Kidney (tissue), 22 donors: ENCODE measurements at places on chromosomes 7 and 10.

DNA sequence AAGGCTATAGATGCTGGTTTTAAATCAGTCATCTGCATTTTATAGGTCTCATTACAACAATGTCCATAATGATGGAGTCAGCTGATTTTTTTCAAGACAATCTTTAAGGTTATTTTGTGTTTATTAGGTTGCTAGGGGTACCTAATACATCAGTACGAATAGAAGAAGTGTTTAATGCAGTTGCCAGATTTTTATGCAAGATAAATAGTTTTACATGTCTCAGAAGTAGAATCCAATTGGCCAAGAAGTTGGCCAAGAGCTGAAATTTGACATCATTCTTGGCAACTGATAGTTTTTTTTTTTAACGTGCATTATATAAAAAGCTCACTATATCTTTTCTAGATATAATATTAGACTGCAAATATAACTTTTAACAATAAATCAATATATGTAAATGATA, 208.5 kb downstream of the TRIL start:
- DNase-seq = no peak

DNA sequence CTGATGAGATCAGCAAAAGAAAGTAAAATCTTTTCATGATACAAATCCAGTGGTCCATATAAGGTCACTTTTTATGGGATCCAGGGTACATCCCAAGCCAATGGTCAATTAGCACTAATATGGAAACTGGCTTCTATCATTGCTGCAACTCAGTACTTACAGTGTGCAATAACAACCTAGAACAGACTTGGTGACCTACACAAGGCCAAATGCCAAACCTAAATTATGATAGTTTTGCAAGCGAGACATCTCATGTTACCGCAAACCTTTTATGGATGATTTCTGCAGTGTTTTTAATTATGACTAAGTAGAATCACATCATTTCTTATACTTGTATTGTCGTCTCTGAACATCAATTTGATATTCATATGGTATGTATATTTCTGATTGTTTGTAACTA, 583.5 kb upstream of the SEMA3D start:
- no peak for DNase-seq

GRCh38 chr7:3232228-3232627, 68.8 kb upstream of the SDK1 start:
- no peak for DNase-seq

GRCh38 chr10:19958787-19959186, 142.6 kb downstream of the PLXDC2 start:
- no peak for DNase-seq

GRCh38 chr7:26937939-26938623, 73.7 kb upstream of the SKAP2 start:
- no peak for DNase-seq

DNA sequence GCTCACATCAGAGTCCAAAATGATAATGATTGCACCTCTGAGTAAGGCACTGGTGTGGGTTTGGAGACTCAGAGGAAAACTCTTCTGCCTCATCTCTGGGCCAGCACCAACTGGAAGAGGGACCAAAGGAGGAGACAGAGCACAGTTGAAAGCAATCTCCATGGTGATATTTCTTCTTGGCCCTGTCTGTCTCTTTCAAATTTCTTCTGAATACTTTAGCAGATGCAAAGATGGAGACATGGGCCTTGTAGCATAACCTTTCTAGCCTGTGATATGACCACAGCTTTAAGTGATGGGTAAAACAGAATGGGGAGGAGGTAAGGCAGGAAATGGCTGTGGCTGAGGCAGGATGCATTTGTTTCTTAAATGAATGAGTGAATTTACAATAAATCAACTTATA, 12.2 kb upstream of the GIMAP7 start:
- DNase-seq = no peak

DNA sequence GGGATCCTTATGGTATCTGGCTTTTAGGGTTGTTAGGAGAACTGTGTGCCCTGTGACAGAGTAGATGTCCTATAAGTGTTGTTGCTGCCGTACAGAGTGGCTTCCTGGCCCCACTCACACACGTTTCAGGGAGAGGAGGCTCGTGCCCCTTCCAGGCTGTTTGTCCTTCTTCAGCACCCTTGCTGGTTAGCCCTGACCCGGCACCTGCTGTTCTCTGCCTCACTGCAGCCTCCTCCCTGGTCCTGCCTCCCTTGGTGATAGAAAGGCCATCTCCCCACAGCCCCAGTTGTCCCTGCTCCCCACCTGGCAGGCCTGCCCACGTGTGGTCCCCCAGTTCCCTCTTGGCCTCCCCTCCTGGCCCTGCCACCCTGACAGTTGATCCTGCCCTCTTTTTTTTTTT, 2.3 kb downstream of the CLIP2 start:
- DNase-seq = no peak

DNA sequence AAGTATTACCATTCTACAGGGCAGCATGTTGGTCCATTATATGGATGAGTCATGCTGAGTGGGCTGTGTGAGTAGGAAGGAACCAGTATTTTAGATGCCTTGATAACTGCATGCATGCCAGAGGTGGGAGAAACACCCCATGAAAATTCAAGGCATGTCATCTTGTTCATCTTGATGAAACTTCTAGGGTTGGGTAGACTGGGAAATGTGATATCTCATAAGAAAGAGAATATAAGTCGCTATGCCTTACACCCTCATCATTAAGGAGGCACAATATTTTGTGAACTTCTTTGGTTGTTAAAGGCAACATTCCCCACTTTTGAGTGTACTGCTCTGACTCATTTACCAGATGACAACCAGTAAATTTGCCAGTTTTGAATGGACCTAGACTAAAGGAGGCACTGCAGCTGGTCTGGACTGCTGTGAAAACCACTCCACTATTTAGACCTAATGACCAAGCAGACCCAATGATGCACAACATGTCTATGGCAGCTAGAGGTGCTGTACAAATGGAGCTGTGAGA, 48.0 kb downstream of the ZNF365 start:
- DNase-seq = no peak

DNA sequence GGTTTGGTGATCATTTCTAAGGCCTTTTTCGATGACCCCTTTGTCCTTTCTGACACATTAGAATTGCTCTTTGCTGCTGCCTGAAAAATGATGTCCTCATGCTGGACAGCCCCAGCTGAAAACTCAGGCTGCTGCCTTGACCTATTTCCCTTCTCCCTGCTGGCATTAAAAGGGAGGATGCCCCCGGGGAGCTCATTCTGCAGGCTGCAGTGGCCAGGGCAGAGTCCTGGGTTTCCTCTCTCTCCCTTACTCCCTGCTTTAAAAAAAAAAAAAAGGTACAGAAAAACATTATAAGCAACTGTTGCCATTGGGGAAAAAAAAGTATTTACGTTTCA, 35.4 kb downstream of the LRRC4 start:
- DNase-seq = no peak
